ENCODE measurements at places on chromosomes 3 and 15.

DNA sequence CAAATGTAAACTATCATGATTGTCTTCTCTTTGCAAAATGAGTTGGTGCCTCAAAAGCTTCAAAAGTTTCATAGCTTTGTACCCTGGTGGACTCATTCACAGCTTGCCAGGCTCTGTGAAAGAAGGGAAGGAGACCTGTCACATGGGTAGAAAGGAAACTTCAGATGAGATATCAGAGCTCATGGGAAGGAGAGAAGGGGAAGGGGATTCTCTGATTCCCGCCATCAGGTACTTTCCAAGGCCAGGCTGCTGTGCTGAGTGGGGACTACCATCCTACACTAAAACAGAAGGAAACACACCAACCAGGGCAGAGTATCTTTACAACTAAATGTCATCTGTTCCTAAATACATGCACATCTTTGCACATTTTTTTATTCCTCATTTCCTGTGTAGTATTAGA is 9.2 kb downstream of the ILDR1 start:
- DNase-seq, result no peak

DNA sequence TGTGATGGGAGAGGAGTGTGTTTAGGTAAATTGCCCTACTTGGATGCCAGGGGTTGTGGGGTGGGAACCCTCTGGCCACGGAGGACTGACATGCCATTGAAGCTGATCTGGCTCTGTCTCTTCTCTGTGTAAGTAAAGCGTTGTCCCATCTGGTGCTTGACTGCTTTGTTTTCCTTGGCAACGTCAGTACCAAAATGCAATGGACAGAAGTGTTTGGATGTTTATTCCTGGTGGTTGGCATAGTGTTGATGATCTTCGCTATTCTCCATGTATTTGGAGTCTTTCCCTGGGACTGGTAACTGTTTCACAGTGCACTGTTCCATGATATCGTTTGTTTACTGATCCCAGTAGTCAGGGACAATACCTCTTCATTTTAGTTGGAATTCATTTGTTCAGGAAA is 130.5 kb upstream of the MCTP2 start:
- DNase-seq, result peak; percentile 8

DNA sequence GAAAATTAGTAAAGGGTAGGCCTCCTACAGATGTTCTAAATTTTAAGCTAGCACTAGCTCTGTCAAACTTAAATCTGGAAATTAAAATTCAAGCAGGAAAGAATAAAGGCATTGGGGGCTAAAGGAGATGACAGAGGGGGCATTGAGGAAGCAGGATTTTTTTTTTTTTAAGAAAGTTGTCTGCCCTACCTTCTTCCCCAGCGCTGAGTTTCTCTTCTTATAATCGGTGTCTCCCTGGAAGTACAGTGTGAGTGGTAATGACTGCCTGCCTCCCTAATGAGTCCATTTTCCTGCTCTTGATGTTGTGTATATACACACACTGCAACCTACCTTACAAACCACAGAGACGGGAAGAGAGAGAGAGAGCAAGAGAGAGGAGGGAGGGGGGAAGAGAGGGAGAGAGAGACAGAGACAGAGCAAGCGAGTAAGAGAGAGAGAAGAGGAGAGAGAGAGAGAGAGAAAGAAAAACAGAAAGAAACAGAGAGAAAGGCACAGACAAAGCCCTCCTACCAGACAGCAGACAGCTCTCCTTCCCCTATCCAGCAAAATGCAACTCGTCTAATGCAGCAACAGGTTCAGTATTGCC is 47.0 kb downstream of the ZBTB20 start:
- peak; percentile 51 for DNase-seq

DNA sequence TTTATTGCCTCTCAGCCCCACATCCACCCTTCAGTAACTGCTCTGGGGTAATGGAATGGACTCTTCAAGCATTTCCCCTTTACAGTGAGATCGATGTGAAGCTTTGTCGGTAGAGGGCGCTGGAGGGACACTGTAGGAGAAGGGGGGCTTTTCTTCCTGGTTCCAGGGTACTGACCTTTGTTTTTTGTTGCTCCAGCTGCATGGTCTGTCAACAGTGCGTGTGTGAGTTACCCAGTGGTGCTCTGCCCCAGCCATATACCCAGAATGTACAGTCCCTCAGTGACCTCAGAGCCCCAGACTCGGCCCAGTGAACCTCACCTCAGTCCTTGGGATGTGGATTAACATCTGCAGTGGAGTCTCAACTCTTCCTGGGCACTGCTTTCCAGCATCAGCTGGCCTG is 180.3 kb upstream of the TSC22D2 start:
- peak; percentile 71 for DNase-seq

DNA sequence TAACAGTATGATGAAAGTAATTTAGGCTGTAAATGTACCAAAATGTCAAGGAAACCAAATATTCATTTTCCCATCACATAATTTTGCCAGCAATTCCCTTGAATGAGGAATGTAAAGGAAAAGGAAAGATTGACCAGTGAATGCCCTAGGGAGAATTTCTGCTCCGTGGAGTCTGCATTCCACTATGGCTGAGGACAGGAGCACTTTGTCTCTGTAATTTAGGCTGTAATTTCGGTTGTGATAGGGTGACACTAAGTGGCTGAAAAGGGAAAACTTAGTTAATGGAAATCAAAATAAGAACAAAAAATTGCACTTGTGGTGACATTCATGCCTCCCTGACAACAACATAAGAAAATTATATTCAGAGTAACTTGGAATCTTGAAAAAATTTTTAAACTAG is 8.3 kb upstream of the TMEM207 start:
- peak; percentile 12 for DNase-seq
